NCI-H2029 treated with DMSO at 0.1 percent for 48 hours (cell line): ENCODE measurements at places on chromosomes 5 and 9.

DNA sequence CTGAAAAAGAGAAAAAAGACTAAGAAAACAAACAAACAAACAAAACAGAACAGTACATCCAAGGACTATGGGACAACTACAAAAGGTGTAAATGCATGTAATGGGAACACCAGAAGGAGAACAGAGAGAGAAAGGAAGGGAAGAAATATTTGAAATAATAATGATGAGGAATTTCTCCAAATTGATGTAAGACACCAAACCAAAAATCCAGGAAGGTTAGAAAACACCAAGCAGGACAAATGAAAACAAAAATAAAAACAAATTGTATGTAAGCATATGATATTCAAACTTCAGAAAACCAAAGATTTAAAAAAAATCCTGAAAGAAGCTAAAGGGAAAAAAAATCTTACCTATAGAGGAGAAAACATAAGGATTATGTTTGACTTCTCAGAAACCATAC lies 125.9 kb upstream of the ACTBL2 start:
- DNase-seq = no peak

- DNase-seq = no peak
These were observed 40.9 kb downstream of the NFIB start for GRCh38 chr9:14272927-14273528.

- DNase-seq = no peak
These were observed 483.7 kb downstream of the RAB3C start for GRCh38 chr5:59066367-59067163.

GRCh38 chr9:124355039-124355940 lies 60.0 kb downstream of the PSMB7 start:
- no peak for DNase-seq

DNA sequence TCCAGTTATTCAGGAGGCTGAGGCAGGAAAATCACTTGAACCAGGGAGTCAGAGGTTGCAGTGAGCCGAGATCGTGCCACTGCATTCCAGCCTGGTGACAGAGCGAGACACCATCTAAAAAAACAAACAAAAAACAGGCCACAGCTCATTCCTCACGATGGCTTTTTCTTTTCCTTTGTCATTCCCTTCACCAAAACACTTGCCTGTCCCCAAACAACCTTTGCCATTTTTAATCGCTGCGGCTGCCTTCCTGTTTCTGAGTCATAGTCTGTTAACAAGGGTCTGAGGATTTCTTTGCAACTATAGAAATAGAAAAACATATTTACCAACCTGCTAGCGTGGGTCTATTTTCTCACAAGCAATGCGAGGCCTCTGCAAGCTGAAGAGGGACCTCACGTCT lies 123.0 kb upstream of the FSTL4 start:
- peak; percentile 30 for DNase-seq
